ENCODE measurements at places on chromosomes 1 and 21.

DNA sequence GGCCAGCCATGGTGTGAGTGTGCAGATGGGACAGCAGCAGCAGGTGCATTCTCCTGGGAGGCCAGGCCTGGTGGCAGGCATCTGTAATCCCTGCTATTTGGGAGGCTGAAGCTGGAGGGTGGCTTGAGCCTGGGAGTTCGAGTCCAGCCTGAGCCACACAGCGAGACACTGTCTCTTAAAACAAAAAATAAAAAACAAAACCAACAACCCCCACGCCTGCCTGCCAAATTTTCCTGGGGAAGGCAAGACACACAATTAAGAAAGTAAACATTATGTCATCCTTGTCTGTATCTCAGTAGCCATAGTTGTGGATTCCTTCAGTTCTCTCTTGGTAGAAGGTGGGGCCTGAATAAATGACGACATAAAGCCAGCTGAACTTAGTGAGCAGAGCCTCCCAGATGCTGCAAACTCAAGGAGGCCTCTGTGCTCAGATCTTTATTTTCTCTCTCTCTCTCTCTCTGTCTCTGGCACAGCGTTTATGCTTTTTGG is 57.6 kb upstream of the CD34 start:
- no peak for DNase-seq

GRCh38 chr1:155009221-155009711 is 6.7 kb downstream of the ZBTB7B start:
- no peak for DNase-seq

GRCh38 chr21:18521204-18521603 is 117.6 kb upstream of the TMPRSS15 start:
- DNase-seq: no peak

DNA sequence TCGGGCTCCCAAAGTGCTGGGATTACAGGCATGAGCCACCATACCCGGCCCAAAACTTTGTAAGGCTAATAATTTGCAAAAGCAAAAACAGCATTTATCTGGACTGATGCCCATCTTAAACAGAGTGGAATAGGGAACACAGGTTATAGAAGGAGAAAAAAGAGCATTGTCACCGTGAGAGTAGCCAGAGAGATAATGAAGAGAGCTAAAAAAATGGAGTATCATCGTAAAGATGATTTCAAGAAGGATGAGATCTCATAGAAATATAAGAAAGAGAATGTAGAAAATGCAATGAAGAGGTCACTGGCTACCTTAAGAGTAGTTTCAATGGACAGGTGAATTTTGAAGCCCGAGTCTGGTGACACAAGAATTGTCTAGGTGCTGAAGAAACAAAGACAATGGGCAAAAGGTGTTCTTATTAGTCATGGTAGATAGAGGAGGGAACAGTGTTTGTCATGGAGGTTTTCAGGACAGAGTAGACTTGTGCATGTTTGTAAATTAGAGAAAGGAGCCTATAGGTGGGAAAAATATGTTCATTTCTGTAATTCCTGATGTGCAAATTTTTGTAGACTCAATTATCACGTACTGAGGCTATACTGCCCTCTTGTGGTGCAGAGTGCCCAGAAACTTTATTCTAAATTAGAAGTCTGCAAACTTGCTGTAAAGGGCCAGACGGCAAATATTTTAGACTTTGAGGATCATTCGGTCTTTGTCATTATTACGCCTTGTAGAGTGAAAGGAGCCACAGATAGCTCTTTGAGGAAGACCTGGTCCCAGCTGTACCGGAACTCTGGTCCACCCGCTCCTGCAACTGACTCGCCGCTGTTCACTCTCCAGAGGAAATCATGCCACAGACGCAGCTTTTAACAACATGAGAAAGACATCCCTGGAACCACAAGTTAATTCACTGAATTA is 8.1 kb upstream of the TMEM183A start:
- DNase-seq: no peak

GRCh38 chr21:28537371-28538079 is 455.2 kb downstream of the LTN1 start:
- no peak for DNase-seq

DNA sequence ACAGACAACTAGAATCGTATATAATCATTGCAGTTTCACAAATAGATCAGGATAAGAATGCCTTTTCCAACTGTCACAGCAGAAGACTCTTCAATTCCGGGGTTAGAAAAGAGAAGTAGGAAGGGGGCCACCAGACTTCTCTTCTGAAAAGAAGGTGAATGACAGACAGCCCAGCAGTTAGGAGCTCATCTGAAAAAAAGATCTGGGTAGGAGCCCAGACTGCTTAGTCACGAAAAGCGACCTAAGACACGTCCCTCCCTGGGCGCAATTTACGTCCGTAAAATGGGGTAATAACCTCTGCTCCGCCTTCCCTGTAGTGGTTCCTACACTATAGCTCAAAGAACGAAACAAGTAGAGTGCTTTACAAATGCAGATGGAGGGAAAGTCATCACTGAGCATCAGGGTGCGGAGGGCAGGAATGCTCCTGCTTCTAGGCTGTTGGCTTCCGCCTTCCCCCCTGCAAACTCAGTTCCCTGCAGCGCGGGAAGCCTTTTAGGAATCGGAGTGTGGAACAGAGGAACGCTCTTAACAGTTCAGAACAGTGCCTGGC is 582 bp downstream of the ORC1 start:
- no peak for DNase-seq

- DNase-seq: no peak
Observed at GRCh38 chr1:7468248-7468647, 302.8 kb upstream of the VAMP3 start.

- peak; percentile 77 for DNase-seq
Observed at GRCh38 chr1:25572708-25573590, 29.5 kb downstream of the LDLRAP1 start.

- no peak for DNase-seq
Observed at GRCh38 chr1:85224734-85225623, 24.2 kb upstream of the SYDE2 start.

- no peak for DNase-seq
Observed at GRCh38 chr1:162223488-162223887, 153.2 kb downstream of the SPATA46 start.

GRCh38 chr1:44808063-44808937 is at the start of gene BTBD19:
Gene BTBD19, plus strand, starts transcription at chr1:44808523. Its CDS starts 298 bp downstream, at chr1:44808821.
- peak; percentile 86 for DNase-seq

- DNase-seq: no peak
Observed at GRCh38 chr1:36095760-36096405, 7.2 kb downstream of the ADPRS start.

GRCh38 chr21:34110594-34111202 is 37.3 kb downstream of the MRPS6 start:
- DNase-seq: no peak

GRCh38 chr21:15430577-15430976 is 299.2 kb upstream of the USP25 start:
- DNase-seq: no peak

DNA sequence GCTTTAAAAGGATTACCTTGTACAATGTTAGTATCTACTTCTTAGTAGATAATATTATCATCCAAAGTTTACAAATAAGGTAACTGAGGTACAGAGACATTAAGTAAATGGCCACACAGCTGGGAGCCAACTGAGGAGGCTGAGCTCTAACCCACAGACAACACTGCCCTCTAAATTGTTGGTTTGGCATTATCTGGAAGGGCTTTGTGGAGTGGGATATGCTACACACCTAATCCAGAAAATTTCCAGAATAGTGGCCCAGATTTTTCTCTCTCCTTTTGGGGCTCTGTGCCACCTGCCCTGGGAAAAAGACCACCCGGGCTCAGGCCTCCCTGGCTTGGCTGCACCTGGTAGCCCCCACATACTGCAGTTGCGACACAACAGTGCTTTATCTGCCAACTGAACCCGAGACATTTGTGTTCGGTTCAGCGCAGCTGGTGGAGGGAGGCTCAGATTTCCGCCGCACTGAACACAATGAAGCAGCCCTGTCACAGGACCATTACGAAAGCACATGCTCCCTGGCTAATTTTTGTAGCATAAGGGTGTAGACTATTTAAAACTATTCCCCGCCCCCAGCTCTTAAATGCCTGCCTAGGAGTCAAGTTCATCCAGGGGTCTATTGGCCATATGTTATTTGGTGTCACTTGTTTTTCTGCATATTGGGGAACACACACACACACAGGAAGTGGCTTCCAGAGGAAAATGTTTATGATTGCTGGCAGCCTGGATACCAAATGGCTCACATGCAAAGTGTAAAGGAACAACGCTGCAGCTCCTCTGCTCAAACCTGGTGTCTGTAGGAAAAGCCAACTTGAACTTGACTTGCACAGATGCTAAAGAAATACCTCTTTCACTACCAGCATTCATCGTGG is 92.3 kb upstream of the ESRRG start:
- DNase-seq: peak; percentile 40

- no peak for DNase-seq
Observed at GRCh38 chr1:178702146-178702545, 22.9 kb upstream of the RALGPS2 start.

DNA sequence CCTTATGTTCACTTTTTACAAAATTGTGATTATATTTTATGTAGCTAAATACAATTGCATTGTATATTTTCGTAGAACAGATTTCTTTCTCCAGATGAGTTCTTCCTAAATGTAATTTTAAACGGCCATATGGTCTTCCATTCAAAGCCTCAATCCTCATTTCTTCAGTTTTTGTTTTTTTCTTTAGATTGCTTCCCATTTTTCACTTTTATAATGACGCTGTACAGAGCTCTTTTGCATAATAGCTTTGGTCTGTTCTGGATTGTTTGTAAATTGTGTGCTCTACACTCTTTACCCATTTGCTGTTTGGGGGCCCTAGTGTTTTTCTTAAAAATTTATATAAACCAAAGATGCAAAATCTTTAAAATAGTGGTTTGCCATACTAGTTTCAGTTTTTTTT is 27.8 kb downstream of the AVPR1B start:
- DNase-seq: no peak

GRCh38 chr1:224252479-224252878 is 69.4 kb downstream of the DEGS1 start:
- no peak for DNase-seq
